ENCODE measurements at places on chromosomes 12 and 14. TPM values are rescaled to one million over a fixed set of nuclear protein-coding genes. Genes with fewer than 3 reads are reported as not detected.

- H3K36me3 ChIP-seq: peaks cover 42% of the 10 kb centered on the region
- peaks cover 10% of the 10 kb centered on the region for H3K27me3 ChIP-seq
- H3K27ac ChIP-seq: no peak overlapping the region
- DNase-seq: no peak
- peaks cover 74% of the 10 kb centered on the region for H3K4me1 ChIP-seq
These were observed 7.6 kb downstream of the EGLN3 start for GRCh38 chr14:33943096-33943883.

DNA sequence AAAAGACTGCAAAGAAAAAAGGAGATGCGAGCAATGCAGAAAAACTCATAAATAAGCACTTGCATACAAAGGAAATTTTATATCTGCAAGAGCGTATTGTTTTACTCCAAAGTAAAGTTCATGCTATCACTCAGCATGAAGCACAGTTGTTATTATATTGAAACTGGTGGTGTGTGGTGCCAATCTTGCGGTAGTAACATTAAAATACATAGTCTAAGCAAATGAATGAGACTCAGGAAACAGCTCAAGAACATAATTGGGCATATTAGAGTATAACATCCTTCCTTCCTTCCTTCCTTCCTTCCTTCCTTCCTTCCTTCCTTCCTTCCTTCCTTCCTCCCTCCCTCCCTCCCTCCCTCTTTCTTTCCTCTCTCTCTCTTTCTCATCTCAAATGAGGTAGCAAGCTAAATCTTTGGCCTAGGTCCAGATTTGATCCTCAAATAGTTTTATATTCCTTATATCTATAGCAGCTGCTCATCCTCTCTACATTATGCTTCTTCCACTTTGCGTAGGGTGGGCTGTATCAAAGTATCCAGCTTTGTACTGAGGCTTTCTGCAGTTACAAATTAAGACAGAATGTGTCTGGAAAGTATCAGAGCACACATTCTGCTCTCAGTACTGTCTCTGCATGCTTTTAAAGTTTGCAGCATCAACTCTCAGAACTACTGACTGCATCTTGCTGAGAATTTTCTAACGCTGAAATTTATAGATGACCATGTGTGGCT, 718.3 kb downstream of the RERGL start:
- no peaks in the 10 kb centered on the region for H3K27me3 ChIP-seq
- H3K36me3 ChIP-seq: no peaks in the 10 kb centered on the region
- H3K27ac ChIP-seq: no peak overlapping the region
- no peak for DNase-seq
- no peak overlapping the region for H3K4me3 ChIP-seq

DNA sequence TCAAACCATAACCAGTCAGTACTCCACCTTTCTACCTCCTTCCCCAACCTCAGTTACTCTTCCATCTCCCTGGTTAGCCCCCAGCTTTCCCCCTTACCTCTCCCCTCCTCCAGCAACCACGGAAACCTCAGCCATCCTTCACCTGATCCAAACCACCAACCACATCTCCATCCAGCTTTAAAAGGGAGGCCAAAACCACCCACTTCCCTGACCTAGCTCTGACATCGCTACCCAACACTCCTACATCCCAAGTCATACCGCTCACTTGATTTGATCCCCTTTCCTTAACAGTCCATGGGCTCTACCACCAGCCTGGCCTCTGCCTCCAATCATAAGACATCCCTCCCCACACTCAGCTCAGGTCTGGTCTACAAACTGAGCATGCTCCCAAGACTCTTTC, 1.5 kb downstream of the RAB35 start:
- H3K4me1 ChIP-seq: peaks cover 71% of the 10 kb centered on the region
- no peaks in the 10 kb centered on the region for H3K27me3 ChIP-seq
- peaks cover 35% of the 10 kb centered on the region for H3K36me3 ChIP-seq
- DNase-seq: no peak

DNA sequence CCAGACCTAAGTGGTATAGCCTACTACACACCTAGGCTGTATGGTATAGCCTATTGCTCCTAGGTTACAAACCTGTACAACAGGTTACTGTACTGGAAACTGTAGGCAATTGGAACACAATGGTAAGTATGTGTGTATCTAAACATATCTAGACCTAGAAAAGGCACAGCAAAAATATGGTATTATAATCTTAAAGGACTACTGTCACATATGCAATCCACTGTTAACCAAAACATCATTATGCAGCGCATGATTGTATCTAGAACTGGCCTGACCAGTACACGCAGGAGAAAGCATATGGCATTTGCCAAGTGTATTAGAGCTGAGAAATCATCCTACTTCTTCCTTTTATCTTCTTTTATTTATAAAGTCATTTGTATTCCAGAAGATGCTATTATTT, 75.5 kb downstream of the SLC8A3 start:
- no peak overlapping the region for H3K27ac ChIP-seq
- peaks cover 11% of the 10 kb centered on the region for H3K27me3 ChIP-seq
- no peak overlapping the region for H3K4me3 ChIP-seq
- no peaks in the 10 kb centered on the region for H3K4me1 ChIP-seq
- DNase-seq: no peak

- H3K27me3 ChIP-seq: no peaks in the 10 kb centered on the region
- H3K4me3 ChIP-seq: no peak overlapping the region
- no peaks in the 10 kb centered on the region for H3K36me3 ChIP-seq
- no peak for DNase-seq
- no peak overlapping the region for H3K27ac ChIP-seq
- H3K4me1 ChIP-seq: no peaks in the 10 kb centered on the region
These were observed 5.0 kb downstream of the MGST1 start for GRCh38 chr12:16352481-16352880.

DNA sequence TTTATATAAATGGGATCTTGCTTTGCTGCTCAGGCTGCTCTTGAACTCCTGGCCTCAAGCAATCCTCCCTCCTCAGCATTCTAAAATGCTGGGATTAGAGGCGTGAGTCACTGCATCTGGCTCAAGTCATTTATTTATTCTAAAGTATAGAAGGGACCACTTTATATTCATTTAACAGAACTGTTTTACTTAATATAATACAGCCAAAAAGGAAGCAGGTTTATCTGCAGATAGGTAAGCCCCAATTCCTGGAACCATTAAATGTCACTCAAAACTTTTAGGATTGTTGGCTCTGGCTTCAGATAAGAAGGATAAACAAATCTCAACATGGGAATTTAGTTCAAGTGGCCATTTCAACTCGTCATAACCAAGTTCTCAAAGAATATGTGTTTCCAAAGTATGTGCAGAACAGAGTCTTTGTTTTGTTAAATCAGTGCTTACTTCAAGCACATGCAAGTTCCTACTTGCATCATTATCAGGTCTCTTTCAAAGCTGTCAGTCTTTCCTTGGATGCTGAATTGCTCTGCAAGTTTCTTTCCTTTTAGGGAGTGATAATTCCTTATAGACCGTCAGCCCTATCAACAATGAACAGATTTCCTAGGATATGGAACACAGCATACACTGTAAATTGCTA, 60.4 kb downstream of the KITLG start:
- no peak overlapping the region for H3K4me3 ChIP-seq
- no peaks in the 10 kb centered on the region for H3K4me1 ChIP-seq
- H3K27ac ChIP-seq: no peak overlapping the region
- no peaks in the 10 kb centered on the region for H3K36me3 ChIP-seq

DNA sequence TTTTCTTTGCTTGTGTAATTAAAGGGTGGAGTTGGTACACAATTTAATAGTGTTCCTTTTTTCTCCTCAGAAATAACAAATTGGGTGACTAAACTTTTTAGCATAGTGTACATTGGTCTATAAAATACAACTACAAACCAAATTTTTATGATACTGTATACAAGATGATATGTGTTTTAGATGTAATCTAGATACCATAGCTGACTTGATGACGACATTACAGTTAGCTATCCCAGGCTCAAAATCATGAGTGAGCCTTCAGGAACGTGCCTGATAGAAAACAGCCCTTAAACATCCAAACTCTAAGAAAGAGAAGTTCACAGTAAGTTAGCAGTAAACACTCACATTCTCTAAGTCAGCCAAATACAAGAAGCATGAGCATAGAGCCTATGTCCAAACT, 99.0 kb upstream of the SSTR1 start:
- H3K27ac ChIP-seq: no peak overlapping the region
- H3K36me3 ChIP-seq: peaks cover 4% of the 10 kb centered on the region
- H3K4me1 ChIP-seq: peaks cover 18% of the 10 kb centered on the region
- no peak overlapping the region for H3K4me3 ChIP-seq
- H3K27me3 ChIP-seq: no peaks in the 10 kb centered on the region

DNA sequence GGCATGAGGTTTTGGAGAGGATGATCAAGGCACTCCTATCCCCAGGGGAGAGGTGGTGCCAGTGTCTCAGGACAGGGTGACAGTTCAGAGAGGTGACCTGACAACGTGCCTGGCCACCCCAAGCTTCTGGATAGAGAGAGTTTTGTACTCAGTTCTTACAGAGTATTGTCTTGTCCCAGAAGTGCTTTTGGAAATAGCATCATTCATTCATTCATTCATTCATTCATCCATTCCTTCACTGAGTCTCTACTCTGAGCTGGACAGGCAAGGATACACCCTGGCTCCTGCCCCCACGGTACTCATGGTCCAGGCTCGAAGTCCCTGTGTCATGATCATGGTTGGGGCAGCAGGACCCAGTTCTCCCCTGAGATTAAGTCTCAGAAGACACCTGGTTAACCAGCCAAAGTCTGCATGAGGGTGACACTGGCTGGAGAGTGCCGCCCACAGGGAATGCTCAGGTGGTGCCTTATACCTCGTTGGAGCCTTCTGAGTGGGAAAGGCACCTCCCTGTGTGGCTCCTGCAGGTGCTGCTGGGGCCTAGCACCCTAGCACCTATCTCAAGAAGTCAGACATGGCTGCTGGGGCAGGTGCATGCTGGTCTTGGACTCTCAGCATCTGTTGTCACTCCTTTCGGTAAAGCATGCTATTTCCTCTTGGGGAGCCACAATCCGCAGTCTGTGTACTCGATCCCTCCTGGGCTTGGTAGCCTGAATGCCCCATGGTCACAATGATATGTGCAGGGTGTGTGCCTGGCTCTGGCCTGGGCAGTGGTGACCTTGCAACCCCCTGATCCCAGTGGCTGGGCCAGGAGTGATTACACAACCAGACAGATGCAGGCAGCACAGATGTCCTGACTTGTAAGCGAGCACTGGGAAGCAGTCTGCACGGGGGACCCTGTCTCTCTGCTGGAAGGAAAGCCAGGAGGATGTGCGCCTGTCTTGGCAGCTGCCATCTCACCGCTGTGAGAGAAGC, 57.8 kb downstream of the C14orf132 start:
- no peak for DNase-seq
- H3K27me3 ChIP-seq: no peaks in the 10 kb centered on the region
- H3K27ac ChIP-seq: no peak overlapping the region
- H3K4me3 ChIP-seq: no peak overlapping the region
- H3K4me1 ChIP-seq: no peaks in the 10 kb centered on the region

- H3K27ac ChIP-seq: no peak overlapping the region
- no peak overlapping the region for H3K4me3 ChIP-seq
- H3K36me3 ChIP-seq: peaks cover 24% of the 10 kb centered on the region
- H3K27me3 ChIP-seq: no peaks in the 10 kb centered on the region
These were observed 44.8 kb downstream of the GCH1 start for GRCh38 chr14:54857830-54858269.

DNA sequence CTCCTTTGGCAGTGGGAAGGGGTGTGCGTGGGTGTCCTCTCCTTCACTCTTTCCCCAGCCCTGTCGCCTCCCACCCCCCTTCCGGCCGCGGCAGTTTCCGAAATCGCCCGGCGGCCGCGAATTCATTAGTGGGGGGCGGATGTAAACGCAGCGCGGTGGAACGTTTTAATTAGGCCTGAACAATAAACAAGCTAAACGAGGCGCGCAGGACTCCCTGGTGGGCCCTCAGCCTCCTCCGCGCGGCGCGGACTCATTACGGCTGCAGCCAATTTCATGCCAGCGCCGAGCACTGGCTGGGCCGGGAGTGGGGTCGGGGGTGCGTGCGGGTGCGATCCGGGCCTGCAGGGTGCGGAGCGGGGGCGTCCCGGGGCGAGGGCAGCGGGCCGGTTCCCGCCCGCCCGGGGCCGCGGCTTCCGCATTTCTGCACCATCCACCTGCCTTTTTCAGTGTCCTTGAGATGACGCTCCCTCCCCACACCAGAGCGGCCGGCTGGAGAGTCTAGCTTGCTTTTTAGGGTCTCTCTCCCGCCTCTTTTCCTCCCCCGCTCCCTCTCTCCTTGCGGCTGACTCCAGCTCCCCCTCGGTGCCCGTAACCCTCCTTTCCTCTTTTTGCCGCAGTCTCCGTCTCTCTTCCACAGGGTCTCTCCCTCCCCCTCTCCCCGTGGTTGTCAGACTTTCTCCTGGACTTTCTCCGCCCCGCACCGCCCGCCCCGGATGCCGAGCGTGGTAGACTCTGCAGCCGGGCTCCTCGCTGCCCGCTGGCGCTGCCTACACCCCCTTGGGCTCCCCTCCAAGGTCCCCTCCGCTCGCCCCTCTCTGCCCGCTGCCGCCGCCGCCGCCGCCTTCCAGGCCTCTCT, at the start of gene CISTR:
Gene CISTR (minus strand): TSS at position 644 of the 856 bp plus-strand sequence.
- no peak within 1 kb of the TSS for H3K4me3 ChIP-seq
- H3K27me3 ChIP-seq: no peaks in the 10 kb centered on the region
- peak within 1 kb of the TSS; percentile 24 for H3K27ac ChIP-seq
- H3K36me3 ChIP-seq: no peaks in the 10 kb centered on the region
- no peak for DNase-seq

GRCh38 chr12:131052929-131053328, 99.2 kb downstream of the ADGRD1 start:
- no peaks in the 10 kb centered on the region for H3K36me3 ChIP-seq
- no peaks in the 10 kb centered on the region for H3K4me1 ChIP-seq
- DNase-seq: no peak
- H3K4me3 ChIP-seq: no peak overlapping the region
- H3K27ac ChIP-seq: no peak overlapping the region

- no peaks in the 10 kb centered on the region for H3K4me1 ChIP-seq
These were observed 444.3 kb downstream of the NELL2 start for GRCh38 chr12:44431647-44432343.

The FGF6 gene
- total RNA-seq: not detected

The LRRK2 gene
- not detected for total RNA-seq

The MYH6 gene
- total RNA-seq: 0.59 TPM

The KRT6C gene
- not detected for total RNA-seq

The RTL1 gene
- total RNA-seq: not detected
